ENCODE measurements at places on chromosomes 5 and 9. TPM values are rescaled to one million over a fixed set of nuclear protein-coding genes. Genes with fewer than 3 reads are reported as not detected.

DNA sequence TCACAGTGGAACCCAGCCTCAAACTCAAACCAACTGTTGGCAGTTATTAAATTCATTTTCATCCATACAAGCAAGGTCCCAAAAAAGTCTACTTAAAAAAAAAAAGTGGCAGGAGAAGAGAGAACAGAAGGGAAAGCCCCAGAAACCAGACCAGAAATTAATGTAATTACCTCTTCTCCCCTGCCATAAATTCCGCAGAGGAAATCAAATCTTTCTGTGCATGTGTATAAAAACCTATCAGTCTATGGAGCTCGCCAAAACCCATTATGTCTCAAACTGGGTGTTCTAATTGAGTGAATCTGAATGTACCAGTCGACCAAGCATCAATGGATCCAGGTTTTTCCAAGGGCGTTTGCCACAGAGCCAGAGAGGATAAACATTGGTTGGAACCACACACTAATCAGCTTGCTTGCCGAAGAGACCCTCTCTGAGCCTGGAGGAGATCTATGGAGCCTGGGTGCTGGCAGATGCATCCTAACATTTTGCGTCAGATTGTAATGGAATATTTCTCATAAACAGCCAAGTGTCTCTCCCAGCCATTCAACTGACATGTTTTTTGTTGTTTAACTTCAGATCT, 7.9 kb upstream of the HAND1 start:
- no peak for DNase-seq

- DNase-seq: peak; percentile 47
Measured at GRCh38 chr9:128634111-128634510, 22.5 kb downstream of the DYNC2I2 start.

GRCh38 chr5:142561029-142561428, 124.9 kb downstream of the FGF1 start:
- no peak for DNase-seq

DNA sequence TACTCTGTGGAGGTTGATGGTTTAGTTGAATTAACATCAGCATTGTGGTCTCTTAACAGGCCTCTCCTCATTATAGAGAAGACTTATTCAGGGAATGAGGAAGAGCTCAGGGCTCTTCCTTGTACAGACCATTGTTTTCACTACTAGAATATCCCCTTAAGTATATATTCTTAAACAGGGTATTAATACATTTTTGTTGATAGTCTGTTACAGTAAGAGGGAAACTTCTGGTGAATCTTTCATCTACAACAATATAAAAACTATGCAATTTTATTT, 330.7 kb downstream of the ADGRV1 start:
- DNase-seq: no peak

DNA sequence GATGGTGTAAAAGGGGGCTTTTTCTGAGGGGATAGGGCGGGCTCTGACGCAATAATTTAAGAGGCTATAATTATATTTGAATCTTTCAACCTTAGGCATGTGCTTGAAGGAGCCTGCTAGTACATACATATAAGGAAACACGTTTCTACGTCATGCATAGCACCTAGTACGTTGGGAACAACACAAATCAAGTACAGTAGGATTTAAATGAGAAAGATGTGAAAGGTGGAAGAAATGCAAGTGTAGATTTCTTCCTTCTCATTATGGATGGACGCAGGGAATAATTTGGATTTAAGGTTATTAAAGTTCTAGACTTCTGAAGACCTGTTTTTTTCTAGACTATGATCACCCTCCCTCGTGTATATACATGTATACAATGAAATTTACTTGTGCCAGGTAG, 927 bp upstream of the CDO1 start:
- no peak for DNase-seq

The TAF11L5 gene
- not detected for total RNA-seq

The C7 gene
- total RNA-seq: 0.87 TPM

The DNAJC21 gene
- 33.8 TPM for total RNA-seq

The CCL27 gene
- total RNA-seq: 0.41 TPM

The GAS1 gene
- total RNA-seq: 3.6 TPM

The GZMA gene
- not detected for total RNA-seq

The SPINK7 gene
- not detected for total RNA-seq

The LECT2 gene
- not detected for total RNA-seq
